Activated effector memory CD4-positive, alpha-beta T cell treated with Interleukin-2 at 50 U/mL for 16 hours (primary cell): ENCODE measurements at places on chromosomes 4 and X.

- no peak for DNase-seq
These were observed 17.8 kb upstream of the RBPJ start for GRCh38 chr4:26303008-26303407.

DNA sequence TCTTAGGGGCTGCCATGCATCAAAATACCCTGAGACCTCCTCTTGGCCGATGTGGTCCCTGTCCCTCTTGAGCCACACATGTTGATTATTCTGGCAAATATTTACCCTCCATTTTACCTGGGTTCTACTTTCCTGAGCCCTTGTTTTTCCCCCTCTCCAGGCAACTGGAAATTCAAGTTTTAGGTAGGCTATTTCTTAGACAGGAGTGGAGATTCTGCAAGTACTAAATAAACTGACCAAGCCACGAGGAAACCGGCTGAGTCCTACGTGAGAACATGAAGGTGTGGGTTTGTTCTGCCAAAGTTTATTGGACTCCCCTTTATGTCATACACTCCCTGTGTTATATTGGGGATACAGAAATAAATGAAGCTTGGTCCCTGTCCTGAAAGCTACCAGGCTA is 88.1 kb downstream of the RTL5 start:
- DNase-seq, result no peak

- no peak for DNase-seq
These were observed 44.1 kb downstream of the LARP7 start for GRCh38 chr4:112680996-112681395.

- no peak for DNase-seq
These were observed 2.6 kb downstream of the PLP1 start for GRCh38 chrX:103779141-103779789.

DNA sequence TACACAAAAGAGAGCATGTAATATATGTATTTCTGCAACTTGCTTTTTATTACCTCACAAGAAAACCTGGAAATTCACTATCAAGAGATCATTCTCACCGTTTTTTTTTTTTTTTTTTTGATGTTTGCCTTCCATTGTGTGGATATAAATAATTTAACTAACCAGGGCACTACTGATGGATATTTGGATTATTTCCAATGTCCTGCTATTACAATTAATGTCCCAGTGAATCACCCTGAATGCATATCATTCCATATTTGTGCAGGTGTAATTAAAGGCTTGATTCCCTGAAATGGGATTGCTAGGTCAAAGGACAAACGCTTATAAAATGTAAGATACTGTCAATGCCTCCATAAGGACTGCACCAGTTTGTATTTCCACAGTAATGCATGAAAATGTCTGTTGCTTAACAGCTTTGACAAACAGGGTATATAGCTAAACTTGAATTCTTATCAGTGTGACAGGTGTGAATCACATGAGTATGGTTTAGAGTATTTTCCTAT is 87.8 kb downstream of the NCAPG start:
- no peak for DNase-seq

- no peak for DNase-seq
These were observed 114.4 kb downstream of the PSAPL1 start for GRCh38 chr4:7320206-7320797.

GRCh38 chr4:71163317-71163716 is 169.9 kb downstream of the DCK start:
- no peak for DNase-seq

GRCh38 chrX:69109706-69110105 is 55.5 kb downstream of the PJA1 start:
- no peak for DNase-seq

GRCh38 chr4:44756559-44756958 is 30.2 kb upstream of the GNPDA2 start:
- no peak for DNase-seq

GRCh38 chr4:84218031-84218430 is 281.1 kb downstream of the NKX6-1 start:
- DNase-seq, result no peak

DNA sequence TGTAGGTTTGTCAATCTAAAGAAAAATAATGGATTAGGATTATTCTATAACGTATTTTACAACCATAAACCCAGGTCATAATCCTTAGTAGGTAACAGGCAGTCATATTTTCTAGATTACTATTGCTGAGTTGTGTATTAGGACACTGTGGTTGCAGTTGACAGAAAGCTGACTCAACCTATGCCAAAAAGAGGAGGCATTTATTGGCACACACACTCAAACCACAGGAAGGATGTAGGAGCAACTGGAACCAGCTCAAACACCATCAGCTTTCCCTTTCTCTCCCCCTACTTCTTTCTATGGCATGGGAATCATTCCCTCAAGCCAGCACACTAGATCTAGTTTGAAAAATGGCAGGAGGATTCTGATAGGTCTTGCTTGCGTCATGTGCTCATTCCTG is 136.4 kb upstream of the FAM9C start:
- DNase-seq, result no peak

GRCh38 chr4:16117164-16117563 is 33.3 kb upstream of the PROM1 start:
- DNase-seq, result no peak

- DNase-seq, result no peak
These were observed 651.9 kb upstream of the PCDH7 start for GRCh38 chr4:30068234-30068633.

DNA sequence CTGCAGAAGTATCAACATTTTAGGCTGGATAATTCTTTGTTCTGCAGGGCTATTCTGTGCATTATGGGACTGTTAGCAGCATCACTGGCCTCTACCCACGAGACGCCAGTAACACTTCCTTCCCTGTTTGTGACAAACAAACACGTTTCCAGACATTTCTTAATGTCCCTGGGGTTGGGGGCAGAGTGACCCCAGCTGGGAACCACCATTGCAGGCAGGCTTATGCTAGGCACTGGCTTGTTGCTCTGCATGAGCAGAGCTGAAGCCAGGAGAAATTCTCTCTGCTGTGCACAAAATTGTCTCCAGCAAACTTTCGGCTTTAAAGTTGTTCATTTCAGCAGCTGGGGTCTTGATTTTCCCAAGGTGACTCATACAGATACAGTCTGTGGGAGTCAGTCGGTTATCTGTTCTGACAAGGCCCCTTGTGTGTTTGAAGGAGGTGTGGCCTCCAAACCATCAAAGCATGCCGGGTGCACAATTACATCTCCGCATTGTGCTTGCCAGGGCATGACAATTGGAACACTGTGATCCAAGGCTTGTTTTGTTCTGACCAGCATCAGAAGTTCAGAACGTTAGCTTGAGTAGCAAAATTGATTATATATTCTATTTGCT is 156.4 kb upstream of the BOD1L1 start:
- DNase-seq, result no peak

- no peak for DNase-seq
These were observed 11.9 kb downstream of the HADH start for GRCh38 chr4:108001540-108002135.

DNA sequence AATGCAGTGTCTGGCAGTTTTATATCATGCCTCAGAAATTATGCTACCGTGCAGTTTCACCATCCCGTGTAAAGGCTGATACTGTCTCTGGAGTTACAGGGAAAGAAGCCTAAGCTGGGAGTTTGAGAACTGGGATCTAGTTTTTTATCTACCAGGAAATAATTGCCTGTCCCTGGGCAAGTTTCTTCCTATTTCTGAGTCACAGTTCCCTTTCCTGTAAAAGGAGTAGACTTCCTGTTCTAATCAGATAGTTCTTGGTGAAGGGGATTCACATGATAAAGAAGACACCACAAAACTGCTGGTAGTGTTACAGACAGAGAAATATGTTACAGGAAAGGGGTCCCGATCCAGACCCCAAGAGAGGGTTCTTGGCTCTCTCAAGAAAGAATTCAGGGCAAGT is 17.1 kb downstream of the HERC3 start:
- DNase-seq, result no peak
